GM04503 (cell line): ENCODE measurements at places on chromosomes 5 and 9.

DNA sequence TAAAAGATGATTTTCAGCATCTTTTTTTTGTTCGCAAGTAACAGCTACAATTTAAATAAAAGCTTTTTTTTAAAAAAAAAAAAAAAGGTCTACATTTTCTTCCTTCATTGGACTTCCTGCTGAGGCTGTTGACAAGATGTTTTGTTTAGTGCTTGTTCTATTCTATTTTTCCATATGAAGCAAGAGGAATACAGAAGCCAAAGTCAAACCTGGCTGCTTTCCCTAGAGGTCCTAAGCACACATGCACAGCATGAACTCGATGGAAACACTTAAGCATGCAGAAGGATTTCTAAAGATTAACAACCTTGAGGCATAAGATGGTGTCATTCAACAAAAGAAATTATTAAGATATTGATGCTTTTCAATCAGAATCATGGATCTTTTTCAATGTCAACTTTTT, 105.1 kb downstream of the ADCY2 start:
- no peak for DNase-seq

GRCh38 chr9:76359766-76360165, 34.5 kb downstream of the RFK start:
- DNase-seq: no peak

- no peak for DNase-seq
Measured at GRCh38 chr5:103523319-103523718, 39.3 kb downstream of the NUDT12 start.

- DNase-seq: no peak
Measured at GRCh38 chr5:28542987-28543386, 1504.6 kb upstream of the CDH9 start.
